ENCODE measurements at places on chromosomes 1 and 21.
A peak's percentile ranks its signal among the peaks of the same experiment; 100 is the strongest.

DNA sequence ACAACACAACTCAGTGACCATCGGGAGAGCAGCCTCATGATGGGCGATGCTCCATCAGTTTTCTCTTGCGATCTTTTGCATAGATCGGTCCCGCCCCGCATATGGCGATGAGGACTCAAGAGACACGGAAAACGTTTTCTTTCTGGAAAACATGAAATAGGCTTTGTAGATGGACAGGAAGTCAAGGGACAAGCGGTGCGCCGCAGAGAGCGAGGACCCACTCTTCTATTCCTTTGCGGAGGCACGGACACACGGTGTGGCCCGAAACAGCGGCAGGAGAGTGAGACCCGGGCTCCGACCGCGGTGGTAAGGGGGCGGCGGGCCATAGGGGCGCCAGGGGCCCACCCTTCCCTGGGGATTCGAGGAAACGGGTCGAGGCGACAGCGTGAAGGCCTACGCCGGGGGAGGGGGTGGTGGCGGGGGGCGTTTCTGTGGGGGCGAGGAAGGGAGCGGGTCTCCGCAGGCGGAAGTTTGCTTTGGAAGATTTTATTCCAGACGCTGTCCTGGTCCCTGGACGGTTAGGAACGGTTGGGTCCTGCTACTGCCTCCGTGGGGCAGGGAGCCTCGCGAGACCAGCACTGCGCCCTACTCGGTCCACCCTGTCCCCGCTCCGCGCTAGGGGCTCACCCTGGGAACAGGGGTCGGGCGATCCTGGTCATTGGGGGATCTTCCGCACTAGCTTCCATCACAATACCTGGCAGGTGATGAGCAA lies 796 bp upstream of the TDRKH start:
- DNase-seq: no peak

DNA sequence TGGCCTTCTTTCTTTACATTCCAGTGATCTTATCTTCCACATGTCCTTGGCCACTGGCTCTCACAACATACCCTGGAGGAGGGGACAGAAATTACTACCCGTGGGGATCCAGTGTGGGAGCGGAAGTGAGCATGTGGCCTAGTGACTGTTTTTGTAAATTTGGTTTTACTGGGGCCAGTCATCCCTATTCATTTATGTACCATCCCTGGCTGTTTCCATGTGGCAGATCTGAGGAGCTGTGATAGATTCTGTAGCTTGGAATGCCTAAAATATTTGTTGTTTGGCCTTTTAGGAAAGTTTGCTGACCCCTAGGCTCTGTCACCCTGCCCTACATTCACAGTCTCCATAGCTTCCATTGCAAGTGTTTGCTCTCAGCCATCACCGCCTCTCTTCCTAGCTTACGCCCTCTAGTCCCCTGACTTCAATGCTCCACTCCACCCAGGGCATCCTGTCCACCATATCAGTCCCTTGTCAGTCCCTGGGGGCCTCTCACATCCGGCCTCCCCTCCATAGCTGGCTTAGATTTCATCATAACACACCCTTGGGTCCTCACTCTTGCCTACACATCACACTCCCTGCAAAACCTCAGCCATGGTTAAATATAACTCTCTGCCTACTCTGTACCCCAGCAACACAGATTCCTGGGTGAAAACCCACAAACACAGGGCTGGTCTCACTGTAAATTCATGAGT lies 25.8 kb downstream of the DHCR24 start:
- DNase-seq: no peak

- no peak for DNase-seq
Measured at GRCh38 chr21:42063191-42063570, 7.9 kb upstream of the UMODL1 start.

- DNase-seq: no peak
Measured at GRCh38 chr1:174923820-174924219, 75.9 kb upstream of the CACYBP start.

DNA sequence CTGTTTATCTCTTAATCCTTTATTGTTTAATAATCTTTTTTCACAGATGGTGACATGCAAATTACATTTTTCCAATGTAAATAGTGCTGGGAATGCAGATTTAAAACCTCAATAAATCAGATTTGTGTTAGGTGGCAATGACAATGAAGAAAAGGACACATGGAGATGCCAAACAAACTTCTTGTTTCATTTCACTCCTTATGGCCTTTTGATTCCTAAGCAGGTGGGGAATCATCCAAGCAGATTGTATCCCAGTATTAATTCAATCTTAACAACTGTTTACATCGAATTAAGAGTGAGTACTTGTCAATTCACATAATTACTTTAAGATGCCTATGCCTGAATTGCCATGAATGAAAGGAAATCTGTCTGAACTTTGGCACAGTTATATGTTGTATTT lies 98.9 kb upstream of the RGS18 start:
- no peak for DNase-seq

- no peak for DNase-seq
Measured at GRCh38 chr1:220680085-220680687, 10.0 kb upstream of the C1orf115 start.

GRCh38 chr1:30902593-30903290 lies 5.8 kb downstream of the SDC3 start:
- no peak for DNase-seq

DNA sequence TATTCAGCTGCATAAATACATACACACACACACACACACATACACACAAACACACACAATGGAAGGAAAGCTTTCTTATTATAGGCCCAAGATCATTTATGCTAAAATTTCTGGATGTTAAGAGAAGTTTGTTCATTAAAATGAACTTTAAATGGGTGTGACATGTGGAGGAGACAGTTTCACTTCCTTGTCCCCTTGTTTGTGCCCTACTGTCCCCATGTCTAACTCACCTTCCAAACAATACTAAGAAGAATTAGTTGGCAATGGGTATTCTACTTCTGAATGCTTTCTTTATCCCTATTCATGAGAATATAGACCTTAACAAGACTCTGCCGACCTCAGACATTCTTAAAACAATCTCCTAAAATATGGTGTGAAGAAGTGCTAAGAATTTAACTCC lies 63.5 kb upstream of the NRIP1 start:
- no peak for DNase-seq

GRCh38 chr1:30908696-30909364 lies at the start of gene SDC3:
Gene SDC3, minus strand, starts transcription at chr1:30908758. Its CDS starts 172 bp downstream, at chr1:30908586.
- DNase-seq: no peak

- no peak for DNase-seq
Measured at GRCh38 chr1:53138991-53139884, 3.2 kb downstream of the SLC1A7 start.

- DNase-seq: no peak
Measured at GRCh38 chr1:35756064-35756463, 13.7 kb downstream of the CLSPN start.

DNA sequence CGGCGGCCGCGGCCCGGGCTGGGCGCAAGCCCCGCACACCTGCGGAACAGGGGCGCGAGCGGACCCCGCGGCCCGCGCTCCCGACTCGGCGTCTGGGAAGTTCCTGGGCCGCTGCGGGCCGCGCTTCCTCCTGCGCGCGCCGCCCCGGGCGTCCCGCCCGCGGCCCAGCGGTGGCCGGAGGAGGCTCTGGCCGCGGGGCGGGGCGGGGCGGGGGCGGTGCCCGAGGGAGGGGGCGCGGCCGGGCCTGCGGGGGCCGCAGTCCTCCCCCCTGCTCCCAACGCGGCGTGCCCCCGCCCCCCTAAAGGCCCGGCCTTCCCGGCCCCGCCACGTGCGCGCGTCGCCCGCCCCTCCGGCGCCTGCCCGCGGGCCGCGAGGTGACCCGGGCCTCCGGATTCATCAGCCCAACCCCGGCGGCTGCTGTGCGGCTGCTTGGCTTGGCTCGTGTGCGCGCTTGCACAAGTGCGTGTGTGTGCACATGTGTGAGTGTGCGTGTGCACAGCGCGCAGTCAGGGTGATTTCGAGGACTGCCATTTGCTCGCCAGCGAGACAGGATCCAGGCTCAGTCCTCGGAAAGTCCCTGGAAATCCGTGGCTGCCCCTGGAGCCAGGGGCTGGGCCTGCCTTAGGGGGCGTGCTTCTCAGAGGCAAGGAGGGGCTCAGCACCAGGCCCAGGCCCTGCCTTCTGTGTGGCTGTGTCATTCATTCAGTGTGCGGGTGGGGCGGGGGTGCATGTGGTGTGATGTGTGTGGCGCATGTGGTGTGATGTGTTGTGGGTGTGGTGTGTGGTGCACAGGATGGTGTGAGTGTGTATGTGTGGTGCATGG lies at the start of gene C2CD2:
Gene C2CD2, minus strand, starts transcription at position 188 of the 823 bp plus-strand sequence. CDS start 370 bp downstream, outside the sequence.
- DNase-seq: no peak

GRCh38 chr1:189706594-189706993 lies 771.1 kb downstream of the BRINP3 start:
- no peak for DNase-seq

- DNase-seq: no peak
Measured at GRCh38 chr1:116256286-116256649, 116.8 kb upstream of the ATP1A1 start.

DNA sequence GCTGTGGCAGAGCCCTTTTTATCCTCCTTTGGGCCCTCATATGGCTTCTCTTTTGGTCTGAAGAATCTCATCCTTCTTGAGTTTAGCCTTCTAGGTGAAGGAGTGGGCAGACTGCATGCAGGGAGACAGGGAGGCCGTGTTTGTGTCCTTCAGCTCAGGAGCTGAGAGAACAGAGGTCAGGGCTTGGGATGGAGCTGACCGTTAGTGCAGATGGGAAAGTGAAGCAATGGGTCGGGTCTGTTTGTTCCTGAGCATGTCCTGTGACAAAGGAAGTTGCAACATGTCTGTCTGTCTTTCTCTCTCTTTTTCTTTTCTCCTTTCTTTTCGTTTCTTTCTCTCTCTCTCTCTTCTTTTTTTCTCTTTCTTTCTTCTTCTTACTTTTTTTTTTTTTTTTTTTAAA lies 14.9 kb downstream of the MAPKAPK2 start:
- DNase-seq: no peak

DNA sequence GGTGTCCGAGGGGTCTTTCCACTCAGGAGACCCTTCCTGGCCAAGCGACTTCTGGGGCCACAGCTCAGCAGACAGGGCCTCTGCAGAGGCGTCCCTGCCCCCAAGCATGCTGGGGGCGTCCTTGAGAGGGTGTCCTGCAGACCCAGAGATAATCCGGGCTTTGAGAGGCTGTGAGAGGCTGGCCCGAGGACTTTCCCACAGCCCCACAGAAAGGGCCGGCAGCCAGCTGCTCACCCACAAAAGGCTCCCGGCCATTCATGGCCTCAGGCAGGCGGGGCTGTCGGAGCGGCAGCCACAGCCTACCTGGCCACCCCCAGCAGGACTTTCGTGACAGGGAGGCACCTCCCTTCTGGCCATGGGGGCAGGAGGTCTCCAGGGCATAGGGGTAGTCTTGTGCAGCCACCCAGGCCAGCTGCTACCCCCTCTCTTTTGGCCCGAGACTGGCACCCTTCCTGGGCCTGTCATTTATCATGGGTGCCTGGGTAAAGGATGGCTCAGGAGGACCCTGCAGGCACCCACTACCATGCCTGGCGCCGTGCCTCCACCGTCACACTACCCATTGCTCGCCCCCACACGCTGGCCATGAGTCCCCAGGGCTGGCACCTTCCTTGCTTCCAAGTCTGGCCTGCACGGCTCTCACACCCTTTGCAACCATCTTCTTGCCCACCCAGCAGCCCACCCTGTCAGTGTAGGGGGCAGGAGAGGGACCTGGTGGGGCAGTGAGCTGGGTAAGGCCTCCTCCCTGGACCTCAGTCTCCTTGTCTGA lies 11.1 kb upstream of the TNFRSF14 start:
- DNase-seq: no peak

GRCh38 chr21:46210378-46211136 lies 18.0 kb downstream of the LSS start:
- no peak for DNase-seq

DNA sequence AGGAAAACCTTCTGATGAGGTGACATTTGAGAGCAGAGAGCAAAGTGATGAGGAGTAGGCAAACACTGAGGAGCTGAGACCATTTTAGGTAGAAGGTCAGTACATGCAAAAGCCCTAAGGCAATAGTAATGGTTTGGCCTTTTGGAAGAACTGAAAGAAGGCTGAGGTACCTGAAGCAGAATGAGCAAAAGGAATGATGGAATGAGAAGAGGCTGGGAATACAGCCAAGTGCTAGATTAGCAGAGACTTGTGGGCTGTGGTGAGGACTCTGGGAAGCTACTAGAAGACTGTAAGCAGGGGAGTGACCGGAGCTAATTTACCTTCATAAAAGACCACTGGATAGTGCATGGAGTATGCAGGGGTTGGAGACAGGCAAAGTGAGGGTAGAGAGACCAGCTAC lies 77.9 kb downstream of the GFI1 start:
- no peak for DNase-seq

GRCh38 chr1:78360584-78360983 lies 130.2 kb upstream of the PTGFR start:
- DNase-seq: no peak

GRCh38 chr1:54365398-54365797 lies 40.8 kb downstream of the SSBP3 start:
- no peak for DNase-seq

- DNase-seq: no peak
Measured at GRCh38 chr1:14215151-14215550, 383.3 kb upstream of the KAZN start.

GRCh38 chr1:53196485-53197290 lies at the start of gene CPT2:
Gene CPT2, plus strand, starts transcription at chr1:53196824. Its CDS starts 120 bp downstream, at chr1:53196944.
- peak; percentile 78 for DNase-seq

DNA sequence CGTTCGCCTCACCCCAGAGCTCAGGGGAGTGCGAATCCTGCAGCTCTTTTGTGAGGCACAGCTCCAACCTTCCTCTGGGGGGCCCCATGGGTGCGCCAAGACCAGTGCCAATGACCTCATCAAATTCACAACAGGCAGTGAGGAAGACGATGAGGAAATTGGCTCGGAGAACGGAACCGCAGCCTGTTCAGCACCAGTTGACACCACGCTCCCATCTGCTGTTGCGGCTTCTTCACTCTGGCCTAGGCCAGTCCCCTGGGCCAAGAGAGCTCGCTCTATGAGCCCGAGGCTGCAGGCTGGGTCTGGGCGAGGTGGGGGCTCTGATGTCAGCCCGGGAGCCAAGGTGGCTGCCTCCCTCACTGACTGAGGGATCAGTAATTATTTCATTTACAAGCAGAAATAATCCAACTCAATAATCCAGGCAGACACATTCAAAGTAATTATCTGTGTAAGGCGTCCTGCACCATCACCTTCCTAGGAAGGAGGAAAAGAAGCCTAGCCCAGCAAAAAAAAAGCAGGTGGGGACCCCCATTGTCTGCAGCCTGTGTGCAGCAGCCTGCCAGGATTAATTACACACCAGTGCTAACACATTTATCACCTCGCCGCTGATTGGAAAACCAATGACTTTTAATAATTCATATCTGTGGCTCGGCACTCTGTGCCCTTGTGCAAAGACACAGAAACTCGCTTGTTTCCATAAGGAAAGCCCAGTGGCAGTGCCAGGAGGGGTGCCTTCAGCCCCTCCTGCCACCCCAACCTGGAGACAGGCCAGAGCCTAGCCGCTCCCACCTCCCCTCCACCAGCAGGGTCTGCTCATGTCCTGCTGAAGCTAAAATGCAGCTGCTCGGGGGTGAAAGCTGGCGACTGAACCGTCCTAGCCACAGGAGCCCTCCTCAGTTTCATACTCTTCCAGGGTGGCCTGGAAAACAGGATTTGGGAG lies 1.9 kb downstream of the PLEKHA6 start:
- DNase-seq: no peak
